ENCODE measurements at places on chromosomes 13 and 19.
A peak's percentile ranks its signal among the peaks of the same experiment; 100 is the strongest.

- DNase-seq: no peak
These were observed 716.0 kb upstream of the PCDH9 start for GRCh38 chr13:67946131-67946530.

GRCh38 chr19:50724522-50725217 lies 1.5 kb downstream of the CLEC11A start:
- DNase-seq: peak; percentile 93

DNA sequence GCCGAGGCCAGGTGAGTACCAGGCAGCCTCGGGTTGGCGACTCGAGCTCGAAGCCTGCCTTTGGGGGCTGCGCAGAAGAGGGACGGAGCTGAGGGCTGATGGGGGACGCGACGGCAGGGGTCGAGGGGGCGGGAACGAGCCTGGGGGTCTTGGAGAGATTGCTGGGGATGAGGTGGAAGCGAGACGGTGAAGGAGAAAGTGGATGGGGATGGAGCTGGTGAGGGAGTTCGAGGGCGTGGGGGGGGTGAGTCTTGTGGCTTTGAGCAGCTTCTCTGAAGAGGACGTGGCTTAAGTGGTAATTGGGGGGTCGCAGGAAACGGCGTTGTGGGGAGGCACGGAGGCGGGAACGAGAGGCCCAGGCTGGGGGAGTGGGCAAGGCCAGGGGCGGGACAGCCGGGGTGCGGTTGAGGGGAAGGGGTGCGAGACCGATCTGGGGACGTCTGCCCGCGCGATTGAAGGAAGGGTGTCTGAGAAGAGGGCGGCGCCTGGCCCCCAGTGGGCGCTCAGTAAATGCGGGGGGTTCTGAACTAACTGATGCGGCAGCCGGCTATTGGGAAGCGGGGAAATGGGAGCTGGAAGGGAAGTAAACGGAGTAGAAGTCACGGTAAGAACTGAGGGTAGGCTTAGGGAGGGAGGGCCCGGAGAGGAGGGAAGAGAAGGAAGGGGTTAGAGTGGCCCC lies 426 bp downstream of the MYO9B start:
- DNase-seq: peak; percentile 27

DNA sequence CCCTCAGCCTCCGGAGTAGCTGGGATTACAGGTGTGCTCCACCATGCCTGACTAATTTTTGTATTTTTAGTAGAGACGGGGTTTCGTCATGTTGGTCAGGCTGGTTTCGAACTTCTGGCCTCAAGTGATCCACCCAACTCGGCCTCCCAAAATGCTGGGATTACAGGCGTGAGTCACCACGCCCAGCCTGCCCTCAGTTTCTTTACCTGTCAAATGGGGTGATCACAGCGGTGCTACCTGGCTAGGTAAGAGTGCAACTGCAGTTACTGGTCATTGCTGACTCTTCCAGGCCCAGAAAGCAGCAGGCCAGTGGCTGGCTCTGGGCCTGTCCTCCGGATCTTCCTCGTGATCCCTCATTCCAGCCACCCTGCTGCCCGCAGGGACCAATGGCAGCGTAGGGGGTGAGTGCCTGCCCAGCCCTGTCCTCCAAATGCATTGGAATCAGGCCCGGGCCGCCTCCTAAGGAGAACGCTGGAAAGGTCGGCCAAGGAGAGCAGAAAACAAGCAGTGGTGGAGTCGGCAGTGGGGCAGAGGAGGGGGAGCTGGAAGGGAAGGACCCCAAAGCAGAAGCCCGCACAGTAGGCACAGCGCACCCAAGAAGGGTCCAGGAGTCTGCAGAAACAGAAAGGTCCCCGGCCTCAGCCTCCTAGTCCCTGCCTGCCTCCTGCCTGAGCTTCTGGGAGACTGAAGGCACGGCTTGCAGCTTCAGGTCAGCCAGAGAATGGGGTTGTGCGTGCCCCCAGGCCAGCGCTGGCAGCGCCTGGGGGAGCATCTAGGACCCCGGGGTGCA lies 1.8 kb upstream of the SLC27A1 start:
- no peak for DNase-seq

GRCh38 chr19:15297416-15298224 lies 34.7 kb downstream of the BRD4 start:
- no peak for DNase-seq

DNA sequence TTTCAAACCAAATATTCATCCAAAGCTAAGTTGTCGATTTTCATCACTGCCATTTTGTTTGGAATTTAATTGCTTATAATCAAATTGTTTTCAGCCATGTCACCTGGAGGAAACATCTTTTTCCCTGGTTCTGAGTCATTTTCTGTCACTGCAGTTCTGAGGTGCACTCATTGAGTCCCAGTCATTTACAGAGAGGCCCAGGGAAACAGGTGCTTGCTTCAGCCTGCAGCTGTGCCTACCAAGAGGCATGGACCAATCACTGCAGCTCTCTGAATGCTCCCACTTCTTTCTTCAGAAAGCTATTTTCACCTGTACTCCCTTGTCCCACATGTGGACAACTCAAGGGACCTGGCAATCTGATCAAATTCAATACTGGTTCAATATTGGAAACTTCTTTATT lies 308.1 kb downstream of the COG6 start:
- DNase-seq: no peak

- DNase-seq: peak; percentile 46
These were observed 61.1 kb downstream of the ZNF431 start for GRCh38 chr19:21202865-21203494.

- no peak for DNase-seq
These were observed 557.2 kb downstream of the KCTD12 start for GRCh38 chr13:76329004-76329403.

DNA sequence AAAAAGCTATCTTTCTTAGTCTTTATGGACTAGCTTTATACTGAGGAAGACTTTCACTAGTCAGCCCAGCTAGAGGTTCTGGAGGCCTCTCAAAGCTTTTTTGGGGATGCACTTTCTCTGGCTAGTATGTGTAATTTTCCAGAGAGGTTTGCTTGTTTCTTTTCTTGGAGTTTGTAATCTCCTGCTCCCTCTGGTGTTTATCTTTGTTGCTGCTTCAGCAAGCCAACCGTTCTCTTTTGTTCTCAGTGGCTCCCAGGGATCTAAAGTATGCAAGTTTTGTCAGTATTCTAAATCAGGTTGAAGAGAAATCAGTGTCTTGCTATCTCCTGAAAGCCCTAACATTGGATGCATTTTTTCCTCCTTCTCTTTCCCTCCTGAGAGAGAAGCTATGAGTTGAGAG lies 121.1 kb upstream of the MYO16 start:
- peak; percentile 11 for DNase-seq

Measured in CD4-positive, alpha-beta T cell treated with Interleukin-6 at 100 ng/mL for 8 hours (primary cell).